ENCODE measurements at places on chromosomes 12 and 14. TPM values are rescaled to one million over a fixed set of nuclear protein-coding genes. Genes with fewer than 3 reads are reported as not detected.

IAPP gene
- total RNA-seq: not detected

PRB2 gene
- total RNA-seq: not detected

KRT73 gene
- not detected for total RNA-seq

PLEKHD1 gene
- total RNA-seq: 0.08 TPM

PPP1R13B gene
- total RNA-seq: 9.1 TPM

POU6F1 gene
- total RNA-seq: 10.2 TPM

NGB gene
- total RNA-seq: not detected

KRT6B gene
- not detected for total RNA-seq

HOXC10 gene
- total RNA-seq: not detected

MOK gene
- 10.1 TPM for total RNA-seq

STYK1 gene
- 0.31 TPM for total RNA-seq

EML5 gene
- total RNA-seq: not detected

RBM19 gene
- 18.6 TPM for total RNA-seq

PLEK2 gene
- total RNA-seq: not detected

SNW1 gene
- total RNA-seq: 61.7 TPM
